NCI-H1930 (cell line): ENCODE measurements at places on chromosomes 6 and 20.

- no peak for DNase-seq
These were observed 18.2 kb upstream of the KIAA1755 start for GRCh38 chr20:38278763-38279162.

DNA sequence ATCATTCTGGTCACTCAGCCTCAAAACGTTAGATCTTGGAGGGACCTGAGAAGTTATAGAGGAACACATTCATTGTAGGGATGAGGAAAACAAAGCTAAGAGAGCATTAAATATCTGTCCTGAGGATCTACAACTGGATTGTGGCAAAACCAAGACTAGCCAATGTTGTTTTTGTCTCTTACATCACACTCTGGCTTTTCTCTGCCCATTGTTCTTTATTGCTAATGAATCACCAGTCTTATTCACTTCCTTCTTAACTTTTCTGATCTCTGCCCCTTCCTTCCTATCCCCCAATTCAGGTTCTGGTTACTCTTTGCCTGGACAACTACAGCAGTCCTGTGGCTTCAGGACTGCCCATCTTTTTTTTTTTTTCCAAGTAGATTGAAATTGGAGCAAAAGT is 57.0 kb upstream of the PREP start:
- DNase-seq = no peak

DNA sequence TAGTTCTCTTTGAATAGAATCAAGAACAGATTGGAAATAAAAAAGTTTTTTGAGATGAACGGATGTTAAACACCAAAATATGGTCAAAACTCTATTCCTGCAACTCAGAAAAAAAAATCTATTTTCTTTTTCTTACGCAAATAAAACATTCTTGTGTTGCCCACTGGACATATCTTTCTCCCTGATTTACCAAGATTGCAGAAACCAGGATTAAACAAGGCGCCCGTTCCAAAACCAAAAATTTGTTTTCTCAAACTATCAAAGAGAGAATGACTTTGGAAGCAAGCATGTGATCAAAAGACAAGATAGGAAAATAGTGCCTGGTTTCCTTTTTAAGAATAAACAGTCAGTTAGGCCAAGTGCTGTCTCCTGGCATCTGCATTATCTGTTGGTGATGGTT is 273.1 kb downstream of the CLIC5 start:
- no peak for DNase-seq

GRCh38 chr6:24353861-24354260 is 4.0 kb downstream of the DCDC2 start:
- no peak for DNase-seq

DNA sequence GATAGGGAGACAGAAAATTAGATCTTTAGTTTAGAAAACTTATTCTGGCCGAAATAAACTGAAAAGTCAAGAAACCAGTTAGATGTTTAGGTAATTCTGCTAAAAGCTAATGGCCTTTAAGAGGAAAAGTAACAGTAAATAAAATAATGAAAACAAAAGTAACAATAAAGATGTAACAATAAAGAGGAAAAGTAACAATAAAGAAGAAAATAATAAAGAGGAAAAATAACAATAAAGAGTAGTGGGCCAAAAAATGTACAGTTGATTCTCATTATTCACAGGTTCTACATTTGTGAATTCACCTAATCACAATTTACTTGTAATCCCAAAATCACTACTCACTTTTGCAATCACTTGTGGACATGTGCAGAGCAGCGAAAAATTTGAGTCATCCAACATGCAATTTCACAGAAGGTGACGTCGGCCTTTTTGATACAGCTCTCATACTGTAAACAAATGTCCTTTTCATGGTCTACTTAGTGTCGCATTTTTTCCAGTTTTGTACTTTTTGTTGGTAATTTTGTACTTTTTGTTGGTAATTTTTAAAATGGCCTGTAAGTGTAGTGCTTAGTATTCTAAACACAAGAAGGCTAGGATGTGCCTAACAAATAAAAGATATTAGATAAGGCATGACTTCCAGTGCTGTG is 24.0 kb downstream of the HBS1L start:
- no peak for DNase-seq

DNA sequence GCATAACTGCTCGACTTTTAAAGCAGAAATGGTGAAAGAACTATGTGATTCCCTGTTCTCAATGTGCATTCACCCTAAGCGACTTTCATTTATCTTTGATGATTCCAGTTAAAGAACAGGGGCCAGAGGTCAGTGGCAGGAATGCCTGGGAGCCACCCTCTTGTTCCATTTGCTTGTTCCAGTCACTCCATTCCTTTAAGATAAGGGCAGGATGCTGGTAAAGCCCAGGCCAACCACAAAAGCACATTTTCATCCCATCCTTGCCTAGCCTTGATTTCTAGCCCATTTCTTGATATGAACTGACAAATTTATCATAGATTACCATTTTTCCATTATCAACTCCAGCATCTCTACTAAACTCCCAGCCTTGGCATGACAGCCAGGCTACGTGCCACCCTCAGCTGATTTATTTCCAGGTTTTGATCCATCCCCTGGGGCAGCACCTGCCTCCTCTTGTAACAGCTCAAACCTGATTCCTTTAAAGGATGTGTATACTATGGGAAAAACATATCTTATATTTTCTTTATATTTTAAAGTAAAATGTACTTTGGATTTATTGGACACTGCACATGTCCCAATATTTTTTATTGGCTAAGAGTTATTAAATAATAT is 19.2 kb downstream of the HMGN3 start:
- DNase-seq = no peak

DNA sequence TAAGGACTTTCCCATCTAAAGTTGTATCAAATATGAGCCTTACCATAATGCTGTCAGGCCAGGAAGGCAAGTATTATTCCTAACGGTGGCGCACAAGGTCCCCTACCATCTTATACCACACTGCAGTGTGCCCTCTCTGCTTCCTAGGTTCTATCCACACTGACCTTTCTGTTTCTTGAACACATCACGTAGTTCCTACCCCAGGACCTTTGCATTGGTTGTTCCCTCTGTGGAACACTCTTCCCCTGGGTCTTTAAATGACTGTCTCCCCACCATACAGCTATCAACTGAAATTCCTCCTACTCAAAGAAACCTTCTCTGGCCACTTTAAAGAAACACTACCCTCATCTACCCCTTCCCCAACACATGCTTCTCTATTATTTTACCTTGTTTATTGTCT is 104.5 kb upstream of the SPACA1 start:
- DNase-seq = no peak

GRCh38 chr6:70210462-70210861 is 92.4 kb downstream of the COL9A1 start:
- no peak for DNase-seq

DNA sequence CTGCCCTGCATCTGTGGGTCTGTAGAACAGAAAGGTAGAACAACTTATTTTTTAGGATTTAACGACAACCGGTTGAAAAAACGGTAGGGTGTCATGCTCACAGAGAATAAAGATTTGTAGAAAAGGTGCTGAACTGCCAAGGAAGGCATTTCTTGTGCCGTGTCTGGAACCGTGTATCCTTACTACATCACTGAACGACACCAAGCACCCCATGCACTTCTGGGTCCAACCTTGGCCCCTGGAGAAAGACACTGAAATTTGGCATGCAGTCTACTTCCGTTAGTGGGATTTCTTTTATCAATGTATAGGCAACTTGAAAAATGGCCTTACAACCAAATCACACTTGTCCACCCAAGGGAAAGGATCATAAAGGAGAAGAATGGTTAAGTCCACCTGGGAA is 145.5 kb downstream of the ZMYND8 start:
- no peak for DNase-seq

DNA sequence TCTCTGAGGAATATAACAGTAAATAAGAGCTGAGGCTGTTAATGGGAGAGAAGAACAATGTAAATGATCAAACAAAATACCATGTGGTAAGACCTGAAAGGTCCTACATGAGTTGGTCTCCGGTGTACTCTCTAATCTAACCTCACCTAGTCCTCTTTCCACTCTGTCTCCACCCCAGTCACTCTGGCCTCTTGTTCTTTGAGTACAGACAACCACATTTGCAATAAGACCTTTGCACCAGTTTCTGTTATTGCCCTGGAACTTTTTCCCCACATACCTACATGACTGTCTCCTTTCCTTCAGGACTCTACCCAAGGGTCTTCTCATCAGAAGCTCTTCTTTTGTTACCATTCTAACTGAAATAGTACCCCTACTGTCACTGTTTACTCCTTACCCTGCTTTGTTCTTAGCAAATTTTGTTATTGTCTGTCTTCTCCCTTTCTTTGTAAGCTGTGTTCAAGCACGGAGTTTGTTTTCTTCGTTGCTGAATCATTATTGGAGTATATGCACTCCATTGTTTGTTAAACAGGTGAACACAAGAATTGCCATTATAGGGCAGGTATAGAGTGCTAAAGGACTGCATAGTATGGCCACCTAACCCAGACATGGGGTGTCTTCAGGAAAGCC is 37.3 kb downstream of the MAPK14 start:
- DNase-seq = no peak
